ENCODE measurements at places on chromosomes 6 and 20. TPM values are rescaled to one million over a fixed set of nuclear protein-coding genes. Genes with fewer than 3 reads are reported as not detected.

Gene FAM83D
- 4.6 TPM for total RNA-seq

Gene LGSN
- not detected for total RNA-seq

Gene RSPO4
- total RNA-seq: not detected

Gene APOM
- 4.0 TPM for total RNA-seq

Gene HSPA12B
- total RNA-seq: not detected

Gene SLC12A5
- 1.7 TPM for total RNA-seq

Gene MUCL3
- not detected for total RNA-seq

Gene STAU1
- total RNA-seq: 85.4 TPM

Gene SLC35D3
- not detected for total RNA-seq

Gene HLA-DRA
- not detected for total RNA-seq

Gene CYP39A1
- not detected for total RNA-seq

Gene BFSP1
- 13.8 TPM for total RNA-seq

Gene HNF4A
- not detected for total RNA-seq

Gene ADGRG6
- total RNA-seq: 0.51 TPM

Gene ERVFRD-1
- not detected for total RNA-seq

Gene EFCAB8
- total RNA-seq: 0.97 TPM

Gene TMEM170B
- total RNA-seq: 3.7 TPM

Gene ZNF337
- total RNA-seq: 12.7 TPM
